ENCODE measurements at places on chromosomes 7 and 10.

- no peak for DNase-seq
Measured at GRCh38 chr7:651032-651728, 75.3 kb upstream of the DNAAF5 start.

GRCh38 chr7:122425731-122426130, 121.2 kb upstream of the FEZF1 start:
- no peak for DNase-seq

DNA sequence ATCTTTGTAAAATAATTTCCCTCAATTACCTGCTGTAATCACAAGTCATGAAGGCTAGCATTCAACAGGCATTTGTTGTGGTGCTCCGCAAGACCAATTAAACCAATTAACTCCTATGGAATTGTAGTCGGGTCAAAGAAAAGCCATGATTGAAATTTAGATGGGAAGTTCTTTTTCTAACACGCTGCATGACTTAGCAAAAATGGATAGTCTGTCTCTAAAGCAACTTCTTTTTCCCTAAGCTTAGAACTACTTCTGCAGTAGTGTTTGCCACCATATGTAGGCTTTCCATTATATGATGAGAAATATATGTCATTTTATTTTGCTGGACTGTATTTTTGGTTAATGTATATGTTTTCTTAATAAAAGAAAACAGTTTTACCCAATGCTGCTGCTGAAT, 119.1 kb downstream of the TSPAN12 start:
- DNase-seq = no peak

- DNase-seq = no peak
Measured at GRCh38 chr7:153193144-153193595, 433.6 kb downstream of the ACTR3B start.

DNA sequence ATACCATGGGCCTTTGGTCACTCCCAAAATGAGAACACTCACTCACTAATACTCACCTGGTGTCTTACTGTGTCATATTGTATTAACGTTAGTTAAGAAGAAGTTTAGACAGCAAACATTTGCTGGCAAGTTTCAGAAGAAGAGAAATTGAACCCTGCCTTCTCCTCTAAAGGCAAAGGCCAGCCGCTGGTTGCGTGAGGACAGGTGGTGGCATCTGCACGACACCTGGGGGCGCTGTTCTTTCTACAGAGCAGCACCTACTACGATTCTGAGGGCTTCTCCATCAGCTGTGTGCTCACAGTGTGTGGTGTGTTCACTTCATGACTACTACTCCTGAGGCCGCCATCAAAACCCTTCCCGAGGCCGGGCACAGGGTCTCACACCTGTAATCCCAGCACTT, 17.9 kb upstream of the CLEC2L start:
- DNase-seq = no peak

- DNase-seq = no peak
Measured at GRCh38 chr7:133975130-133975529, 152.0 kb upstream of the LRGUK start.

GRCh38 chr7:111056371-111056770, 34.6 kb upstream of the LRRN3 start:
- no peak for DNase-seq

- no peak for DNase-seq
Measured at GRCh38 chr10:29621161-29621560, 13.6 kb downstream of the SVIL start.

DNA sequence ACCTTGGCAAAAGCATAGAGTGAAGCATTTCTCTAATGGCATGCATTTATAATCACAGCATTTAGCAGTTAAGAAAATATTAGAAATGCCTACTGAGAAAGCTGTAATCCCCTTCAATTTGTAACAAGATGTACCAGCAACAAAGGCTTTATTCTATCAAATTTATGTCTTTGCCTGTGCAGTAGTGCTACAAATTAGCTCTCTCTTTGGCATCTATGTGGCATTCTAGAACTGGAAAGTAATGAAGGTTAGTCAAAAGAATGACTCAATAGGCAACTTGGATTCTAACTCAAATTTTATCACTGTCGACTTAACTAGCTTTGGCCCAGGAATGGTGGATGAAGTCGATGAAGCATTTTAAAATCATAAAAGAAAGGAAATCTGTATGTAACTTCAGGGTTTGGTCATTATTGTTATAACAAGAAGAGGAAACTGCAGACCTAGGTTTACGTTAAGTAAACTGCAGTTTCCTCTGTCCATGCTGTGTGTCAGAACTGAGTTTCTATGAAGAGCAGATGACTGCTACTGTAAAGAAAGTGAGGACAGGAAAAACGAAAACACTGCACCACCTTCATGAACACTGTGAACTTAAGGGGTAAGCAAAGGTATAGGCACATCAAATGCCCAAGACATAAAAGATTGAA, 140.0 kb downstream of the RAPGEF5 start:
- DNase-seq = no peak

GRCh38 chr7:155739538-155740143, 72.6 kb downstream of the SHH start:
- DNase-seq = no peak

DNA sequence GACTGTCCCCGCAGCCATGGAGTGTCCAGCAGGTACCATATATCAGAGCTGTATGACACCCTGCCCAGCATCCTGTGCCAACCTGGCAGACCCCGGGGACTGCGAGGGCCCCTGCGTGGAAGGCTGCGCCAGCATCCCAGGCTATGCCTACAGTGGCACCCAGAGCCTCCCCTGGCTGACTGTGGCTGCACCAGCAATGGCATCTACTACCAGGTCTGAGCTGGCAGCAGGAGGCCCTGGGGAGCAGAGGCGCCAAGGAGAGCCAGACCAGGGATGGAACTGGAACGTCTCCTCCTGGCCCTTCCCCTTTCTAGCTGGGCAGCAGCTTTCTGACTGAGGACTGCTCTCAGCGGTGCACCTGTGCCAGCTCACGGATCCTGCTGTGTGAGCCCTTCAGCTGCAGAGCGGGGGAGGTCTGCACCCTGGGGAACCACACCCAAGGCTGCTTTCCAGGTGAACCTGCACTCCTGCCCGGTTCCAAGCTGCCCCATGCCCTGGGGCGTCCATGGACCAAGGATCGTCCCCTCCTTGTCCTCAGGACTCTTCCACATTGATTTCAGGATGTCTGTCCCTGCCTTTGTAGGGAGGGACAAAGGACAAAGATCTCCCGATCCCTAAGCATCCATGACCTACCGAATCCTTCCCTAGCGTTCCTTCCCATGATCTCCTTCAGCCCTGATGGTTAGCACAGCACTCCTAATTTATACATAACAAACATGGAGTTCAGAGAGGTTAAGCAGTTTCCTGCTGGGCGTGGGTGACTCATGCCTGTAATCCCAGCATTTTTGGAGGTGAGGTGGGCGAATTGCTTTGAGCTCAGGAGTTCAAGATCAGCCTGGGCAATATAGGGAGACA, 33.3 kb downstream of the EPHB4 start:
- no peak for DNase-seq

- DNase-seq = no peak
Measured at GRCh38 chr10:1289591-1289990, 233.4 kb downstream of the WDR37 start.

DNA sequence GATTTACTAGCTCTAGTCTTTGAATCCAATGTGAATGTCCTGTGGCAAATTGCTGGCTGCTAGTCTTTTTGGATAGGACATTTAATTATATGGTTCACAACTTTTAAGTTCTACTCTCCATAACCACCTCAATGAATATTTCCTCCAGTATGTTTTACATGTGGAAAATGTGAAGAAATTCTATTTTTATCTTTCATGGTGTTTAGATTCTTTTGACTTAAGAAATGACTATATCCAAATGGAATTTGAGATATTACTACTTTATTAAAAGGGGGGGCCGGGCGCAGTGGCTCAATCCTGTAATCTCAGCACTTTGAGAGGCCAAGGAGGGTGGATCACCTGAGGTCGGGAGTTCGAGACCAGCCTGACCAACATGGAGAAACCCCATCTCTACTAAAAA, 202.0 kb downstream of the ARL4A start:
- DNase-seq = no peak

DNA sequence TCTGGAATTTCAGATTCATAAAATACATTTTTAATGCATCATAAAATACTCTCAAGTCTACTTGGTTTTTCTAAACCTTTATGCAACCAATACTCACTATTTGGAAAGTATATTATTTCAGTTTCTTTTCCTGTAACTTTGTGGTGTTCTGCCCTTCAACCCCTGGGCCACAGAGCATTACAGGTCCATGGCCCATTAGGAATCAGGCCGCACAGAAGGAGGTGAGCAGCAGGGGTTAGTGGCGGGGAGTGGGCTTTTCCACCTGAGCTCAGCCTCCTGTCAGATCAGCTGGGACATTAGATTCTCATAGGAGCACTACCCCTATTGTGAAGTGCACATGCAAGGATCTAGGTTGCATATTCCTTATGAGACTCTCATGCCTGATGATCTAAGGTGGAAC, 9.7 kb downstream of the SNX13 start:
- DNase-seq = no peak

DNA sequence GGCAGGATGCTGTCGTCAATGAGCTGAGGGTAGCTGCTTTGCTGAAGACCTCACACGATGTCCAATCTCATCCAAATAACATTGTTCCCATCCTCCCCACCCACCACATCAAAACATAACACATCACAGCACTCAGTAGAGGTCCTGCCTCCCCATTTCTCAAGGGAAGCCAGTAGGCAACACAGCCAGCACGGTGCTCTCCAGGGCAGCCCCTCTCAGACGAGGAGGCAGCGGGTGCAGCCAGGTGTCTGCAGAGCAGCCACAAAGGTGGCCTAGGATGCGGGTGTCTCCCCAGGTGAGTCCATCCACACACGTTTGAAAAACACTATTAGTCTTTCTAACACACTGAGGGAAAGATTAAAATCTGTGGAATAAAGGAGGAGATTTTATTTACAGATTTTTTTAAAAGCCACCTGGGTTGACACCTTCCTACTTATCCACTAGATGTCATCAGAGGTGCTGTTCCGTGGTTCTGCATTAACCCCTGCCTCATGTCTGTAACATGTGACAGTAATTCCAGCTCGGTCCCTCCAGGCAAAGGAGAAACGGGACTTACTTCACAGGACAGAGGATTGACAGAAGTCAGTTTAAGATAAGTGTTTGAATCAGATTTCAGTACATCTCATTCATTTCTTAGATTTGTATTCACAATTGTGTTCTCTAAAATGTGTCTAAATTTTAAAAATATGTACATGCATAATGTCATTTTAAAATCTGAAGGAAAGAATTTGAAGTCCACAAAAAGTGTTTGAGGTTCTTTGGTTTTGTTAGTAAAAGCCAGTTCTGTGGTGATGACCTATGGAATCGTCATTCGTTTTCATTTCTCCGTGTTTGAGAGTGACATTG, 68.0 kb downstream of the LANCL2 start:
- DNase-seq = peak; percentile 51

GRCh38 chr7:31695859-31696614, 9.0 kb downstream of the PPP1R17 start:
- no peak for DNase-seq

GRCh38 chr10:112098682-112099081, 84.9 kb downstream of the GPAM start:
- no peak for DNase-seq

DNA sequence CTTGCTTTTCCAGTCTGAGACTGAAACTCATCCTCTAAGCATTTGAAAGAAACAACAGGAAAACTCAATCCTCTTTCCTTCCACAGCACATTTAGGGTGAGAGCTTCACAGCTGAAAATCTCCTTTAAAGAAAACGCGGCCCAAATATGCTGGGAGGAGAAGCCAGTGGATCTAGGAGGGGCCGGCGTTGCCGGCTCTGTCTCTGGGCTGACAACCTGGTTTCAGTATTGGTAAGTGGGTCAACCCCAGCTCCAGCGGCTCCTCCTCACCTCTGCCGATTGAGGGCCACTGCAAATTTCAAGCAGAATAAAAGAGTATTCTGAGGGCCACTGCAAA, 75.3 kb upstream of the CPXM2 start:
- DNase-seq = no peak

- DNase-seq = no peak
Measured at GRCh38 chr7:156819733-156820295, 73.2 kb downstream of the LMBR1 start.

- no peak for DNase-seq
Measured at GRCh38 chr7:120837599-120837998, 20.3 kb downstream of the TSPAN12 start.

DNA sequence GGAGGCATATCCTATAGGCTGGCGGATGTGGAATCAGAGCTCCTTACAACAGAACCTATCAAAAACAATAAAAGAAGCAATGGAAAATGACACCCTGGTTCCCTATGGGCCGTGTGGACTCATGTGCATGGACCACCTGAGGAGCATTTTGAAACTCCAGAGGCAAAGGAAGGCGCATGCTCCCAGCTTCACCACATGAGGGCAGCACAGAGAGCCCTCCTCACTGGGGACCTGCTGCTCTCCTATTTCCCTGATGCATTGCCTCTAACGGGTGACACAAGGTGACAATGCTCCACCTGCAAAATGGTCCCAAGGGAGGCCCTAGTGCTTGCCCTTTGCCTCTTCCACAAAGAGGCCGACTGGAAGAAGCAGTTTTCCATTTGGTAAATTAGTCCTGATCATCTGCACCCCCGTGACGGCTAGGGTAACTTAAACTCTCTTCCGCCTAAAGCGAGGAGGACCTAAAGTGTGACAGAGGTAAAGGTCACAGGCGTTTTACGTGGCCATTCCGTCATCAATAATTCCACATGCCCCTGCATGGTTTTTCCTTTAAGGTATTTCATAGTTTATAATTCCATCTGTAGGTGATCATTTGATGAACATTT, 67.7 kb downstream of the GPAM start:
- DNase-seq = no peak

- DNase-seq = no peak
Measured at GRCh38 chr10:79188154-79188965, 119.6 kb downstream of the ZMIZ1 start.

- DNase-seq = no peak
Measured at GRCh38 chr10:101893510-101894120, 50.0 kb upstream of the KCNIP2 start.

GRCh38 chr7:35652124-35652523, 42.8 kb downstream of the HERPUD2 start:
- DNase-seq = no peak

- no peak for DNase-seq
Measured at GRCh38 chr10:12937527-12937926, 64.0 kb downstream of the CCDC3 start.

DNA sequence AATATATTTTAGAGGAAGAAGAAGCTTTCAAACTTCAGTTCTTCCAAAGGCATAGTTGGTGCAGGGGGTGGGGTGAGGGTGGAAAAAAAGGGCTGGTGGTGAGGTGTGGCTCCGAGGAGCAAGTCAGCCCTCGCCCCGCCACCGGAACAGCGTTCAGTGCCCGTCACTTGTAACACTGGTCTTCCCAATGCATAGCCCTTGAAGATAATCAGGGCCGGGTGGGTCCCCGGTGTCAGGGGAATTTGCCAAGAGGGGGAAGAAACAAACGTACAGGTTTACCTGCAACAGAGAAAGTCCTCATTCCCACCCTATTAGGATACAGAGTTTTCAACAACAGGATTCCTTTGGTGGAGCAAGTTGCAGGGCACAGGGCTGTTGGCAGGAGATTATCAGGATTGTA, 1.5 kb downstream of the SVOPL start:
- no peak for DNase-seq

GRCh38 chr10:32932225-32932729, 25.8 kb downstream of the ITGB1 start:
- no peak for DNase-seq

GRCh38 chr7:157654350-157654749, 317.5 kb downstream of the DNAJB6 start:
- no peak for DNase-seq

All from NCI-H1417 treated with DMSO at 0.1 percent for 48 hours (cell line).